Aorta (tissue), 5 donors: ENCODE measurements at places on chromosomes 11 and 22.

DNA sequence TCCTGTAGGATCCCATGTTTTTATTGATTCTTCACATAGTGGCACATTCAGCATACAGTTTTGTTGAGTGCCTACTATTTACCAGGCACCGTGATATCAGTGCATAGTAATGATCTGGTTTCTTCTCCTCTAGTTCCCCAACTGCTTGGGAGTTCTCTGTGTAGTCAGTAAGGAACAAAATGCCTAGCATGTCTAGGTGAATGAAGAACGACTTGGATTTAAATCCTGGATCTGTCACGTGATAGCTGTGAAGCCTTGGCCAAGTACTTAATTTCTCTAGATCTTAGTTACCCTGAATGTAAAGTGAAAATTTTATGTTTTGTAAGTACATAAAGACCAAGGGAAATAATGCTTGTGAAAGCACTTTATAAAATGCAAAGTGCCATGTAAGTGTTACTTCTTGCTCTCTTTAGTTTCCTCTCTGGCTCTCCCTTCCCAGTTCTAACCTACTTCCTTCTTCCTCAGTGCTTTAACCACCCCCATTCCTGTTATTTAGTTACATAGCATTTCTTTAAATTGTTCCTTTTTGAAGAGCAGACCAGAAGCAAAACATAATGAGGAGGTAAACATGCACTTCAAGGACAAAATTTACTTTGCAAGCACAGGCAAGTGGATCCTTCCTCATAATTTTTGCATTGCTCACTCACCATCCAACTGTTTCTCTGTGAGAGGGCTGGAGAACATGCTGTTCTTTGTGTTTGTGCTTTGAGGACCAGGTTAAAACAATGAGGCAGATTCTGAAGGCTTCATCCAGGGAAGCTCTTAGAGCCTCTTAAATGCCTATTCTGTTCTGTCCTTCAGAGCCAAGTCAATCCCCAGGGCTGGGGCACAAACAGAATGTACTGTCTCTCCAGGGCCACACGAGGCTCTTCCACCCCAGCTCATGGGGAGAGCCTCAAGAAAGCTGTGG lies 353.9 kb upstream of the TENM4 start:
- no peaks in the 10 kb centered on the region for H3K36me3 ChIP-seq
- H3K4me1 ChIP-seq: no peaks in the 10 kb centered on the region
- DNase-seq: no peak
- H3K27me3 ChIP-seq: no peaks in the 10 kb centered on the region

- no peak overlapping the region for H3K4me3 ChIP-seq
- H3K4me1 ChIP-seq: no peaks in the 10 kb centered on the region
- no peak for DNase-seq
- H3K27ac ChIP-seq: no peak overlapping the region
- H3K36me3 ChIP-seq: no peaks in the 10 kb centered on the region
Observed at GRCh38 chr22:36145881-36146280, 14.7 kb downstream of the APOL3 start.

- H3K36me3 ChIP-seq: no peaks in the 10 kb centered on the region
- H3K4me3 ChIP-seq: no peak overlapping the region
- peak overlapping the region; percentile 85 for H3K27ac ChIP-seq
- DNase-seq: peak; percentile 84
Observed at GRCh38 chr11:34250732-34251588, 106.8 kb downstream of the ABTB2 start.

GRCh38 chr22:33401291-33401690 lies 343.1 kb upstream of the SYN3 start:
- H3K4me3 ChIP-seq: no peak overlapping the region
- no peaks in the 10 kb centered on the region for H3K36me3 ChIP-seq
- no peaks in the 10 kb centered on the region for H3K4me1 ChIP-seq
- no peaks in the 10 kb centered on the region for H3K27me3 ChIP-seq
- DNase-seq: no peak

GRCh38 chr11:67023957-67024353 lies 1.0 kb downstream of the SYT12 start:
- no peaks in the 10 kb centered on the region for H3K36me3 ChIP-seq
- H3K27ac ChIP-seq: no peak overlapping the region
- no peaks in the 10 kb centered on the region for H3K4me1 ChIP-seq
- no peak overlapping the region for H3K4me3 ChIP-seq
- no peaks in the 10 kb centered on the region for H3K27me3 ChIP-seq

DNA sequence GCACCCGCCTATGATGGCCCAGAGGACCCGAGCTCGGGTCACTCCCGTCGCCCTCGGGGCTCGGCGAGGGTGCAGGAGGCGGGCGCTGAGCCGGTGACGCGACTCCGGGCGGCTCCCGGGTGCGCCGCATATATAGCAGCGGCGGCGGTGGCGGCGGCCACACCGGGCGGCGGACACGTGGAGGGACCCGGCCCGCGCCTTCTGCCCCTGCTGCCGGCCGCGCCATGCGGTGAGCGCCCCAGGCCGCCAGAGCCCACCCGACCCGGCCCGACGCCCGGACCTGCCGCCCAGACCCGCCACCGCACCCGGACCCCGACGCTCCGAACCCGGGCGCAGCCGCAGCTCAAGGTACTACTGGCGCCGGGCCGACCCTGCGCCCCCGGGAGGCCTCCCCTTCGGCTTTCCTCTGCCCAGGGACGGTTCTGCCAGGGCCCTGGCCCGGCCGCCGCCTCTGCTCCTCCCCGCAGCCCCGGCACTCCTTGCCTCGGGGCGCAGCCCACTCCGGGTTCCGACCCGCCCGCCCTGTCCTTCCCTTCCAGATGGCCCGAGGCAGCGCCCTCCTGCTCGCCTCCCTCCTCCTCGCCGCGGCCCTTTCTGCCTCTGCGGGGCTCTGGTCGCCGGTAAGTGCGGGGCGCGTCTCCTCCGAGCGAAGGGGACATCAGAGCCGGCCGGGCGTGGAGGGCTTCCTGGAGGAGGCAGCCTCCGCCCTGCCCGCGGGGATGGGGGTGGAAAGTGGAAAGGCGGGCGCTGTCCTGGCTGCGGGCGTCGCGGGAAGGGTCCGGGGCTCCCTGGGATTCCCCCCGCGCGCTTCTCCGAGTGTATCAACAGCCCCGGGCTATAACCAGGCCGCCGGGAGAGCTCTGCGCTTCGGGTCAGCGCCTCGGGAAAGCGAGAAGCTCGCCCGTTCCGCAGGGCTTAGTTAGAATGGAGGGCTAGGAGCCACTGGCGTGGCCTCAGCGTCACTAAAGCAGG lies at the start of gene GAL:
GAL (plus strand) TSS at position 160 of the 972 bp plus-strand sequence; CDS start at position 540, 380 bp downstream.
- H3K27me3 ChIP-seq: no peaks in the 10 kb centered on the region
- H3K36me3 ChIP-seq: no peaks in the 10 kb centered on the region
- H3K27ac ChIP-seq: no peak within 1 kb of the TSS
- peak within 1 kb of the TSS; percentile 4 for H3K4me3 ChIP-seq

DNA sequence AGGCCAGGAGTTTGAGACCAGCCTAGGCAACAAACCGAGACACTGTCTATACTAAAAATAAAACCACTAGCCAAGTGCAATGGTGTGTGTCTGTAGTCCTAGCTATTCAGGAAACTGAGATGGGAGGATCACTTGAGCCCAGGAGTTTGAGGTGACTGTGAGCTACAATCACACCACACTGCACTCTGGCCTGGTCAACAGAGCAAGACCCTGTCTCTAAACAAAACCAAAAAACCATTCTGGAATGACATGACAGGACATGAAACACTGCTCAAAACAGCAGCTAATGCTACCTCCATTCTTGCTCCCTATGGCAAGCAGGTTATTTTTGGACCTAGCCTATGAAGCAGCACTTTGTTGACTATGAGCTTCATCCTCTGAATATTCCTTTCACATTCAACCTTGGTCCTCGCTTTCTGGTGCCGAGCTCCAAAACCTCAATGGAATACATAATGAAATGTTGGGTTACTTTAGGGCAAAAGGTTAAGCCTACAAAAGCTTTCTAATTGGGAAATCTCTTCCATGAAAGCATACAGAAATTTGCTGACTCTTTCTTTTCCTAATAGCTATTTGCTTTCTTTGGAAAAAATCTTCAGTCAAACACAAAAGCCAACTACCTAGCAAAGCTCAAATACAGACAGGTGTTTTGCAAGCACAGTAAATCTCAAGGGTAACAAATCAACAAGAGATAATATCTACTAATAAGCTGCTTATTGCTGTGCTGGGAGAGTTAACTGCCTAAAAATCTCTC lies 21.1 kb downstream of the SIK3 start:
- no peak for DNase-seq
- H3K4me3 ChIP-seq: no peak overlapping the region
- no peaks in the 10 kb centered on the region for H3K36me3 ChIP-seq
- no peaks in the 10 kb centered on the region for H3K27me3 ChIP-seq

GRCh38 chr11:107018219-107018901 lies at the start of gene GUCY1A2:
GUCY1A2 (minus strand) TSS chr11:107018476; CDS start chr11:107018055, 421 bp downstream.
- no peaks in the 10 kb centered on the region for H3K36me3 ChIP-seq
- DNase-seq: peak; percentile 44
- H3K27ac ChIP-seq: no peak within 1 kb of the TSS
- no peaks in the 10 kb centered on the region for H3K27me3 ChIP-seq
- H3K4me3 ChIP-seq: peak within 1 kb of the TSS; percentile 41
- H3K4me1 ChIP-seq: no peaks in the 10 kb centered on the region

DNA sequence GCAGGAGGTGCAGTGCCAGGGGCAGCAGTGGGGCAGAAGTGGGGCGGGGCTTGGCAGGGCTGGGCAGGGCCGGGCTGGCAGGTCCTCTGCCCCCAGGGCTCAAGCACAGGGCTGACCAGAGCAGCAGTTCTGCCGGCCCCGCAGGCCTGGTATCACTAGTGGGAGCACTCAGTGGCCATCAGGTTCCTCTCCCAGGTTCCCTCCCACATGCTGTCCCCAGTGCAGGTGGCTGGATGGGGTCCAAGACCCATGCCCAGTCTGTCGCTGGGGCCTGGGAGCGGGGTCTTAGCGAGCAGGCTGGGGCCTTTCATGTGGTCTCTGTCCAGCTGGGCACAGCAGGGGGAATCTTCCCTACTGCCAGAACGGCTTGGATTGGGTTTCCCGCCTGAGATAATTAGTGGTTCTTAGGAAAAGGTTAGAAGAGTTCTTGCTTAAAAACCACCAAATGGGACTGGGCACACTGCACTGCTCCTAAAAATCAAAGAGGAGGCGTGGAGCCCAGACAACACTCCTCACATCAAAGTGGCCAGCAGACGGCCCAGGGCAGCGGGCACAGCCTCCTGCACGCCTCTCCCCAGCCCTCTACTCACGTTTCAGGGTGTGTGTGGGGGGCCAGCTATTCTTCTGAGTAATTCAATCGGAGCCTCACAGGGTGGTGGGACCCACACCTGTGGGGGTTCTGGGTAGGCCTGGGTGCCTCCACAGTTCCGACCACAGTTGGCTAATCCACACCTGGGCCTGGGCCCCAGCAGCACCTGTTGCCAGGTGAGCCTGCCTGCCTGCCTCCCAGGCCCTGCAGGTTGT lies 45.6 kb downstream of the TPCN2 start:
- H3K36me3 ChIP-seq: no peaks in the 10 kb centered on the region
- no peaks in the 10 kb centered on the region for H3K4me1 ChIP-seq
- no peaks in the 10 kb centered on the region for H3K27me3 ChIP-seq

GRCh38 chr11:97856666-97857065 lies 1164.1 kb upstream of the CNTN5 start:
- H3K27me3 ChIP-seq: no peaks in the 10 kb centered on the region
- H3K4me3 ChIP-seq: no peak overlapping the region
- H3K27ac ChIP-seq: no peak overlapping the region
- no peaks in the 10 kb centered on the region for H3K4me1 ChIP-seq
- H3K36me3 ChIP-seq: no peaks in the 10 kb centered on the region
- no peak for DNase-seq

DNA sequence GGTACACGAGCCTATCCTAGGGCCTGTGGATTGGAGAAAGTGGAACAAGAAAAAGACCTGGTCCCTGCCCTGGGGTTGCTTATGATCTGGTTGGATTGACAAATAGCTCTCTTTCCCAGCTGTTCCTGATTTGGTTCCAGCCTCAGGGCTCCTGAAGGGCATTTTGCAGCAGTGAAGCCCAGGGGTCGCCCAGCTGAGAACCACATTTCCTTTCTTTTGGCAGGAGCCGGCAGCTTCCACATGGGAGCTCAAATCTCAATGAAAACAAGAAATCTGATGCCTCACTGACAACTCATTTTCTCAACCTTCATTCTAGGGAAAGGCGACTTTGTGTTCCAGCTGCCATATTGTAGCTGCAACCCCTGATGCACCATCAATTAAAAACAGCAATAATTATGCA lies 140.6 kb upstream of the CADM1 start:
- no peak overlapping the region for H3K4me3 ChIP-seq
- H3K4me1 ChIP-seq: no peaks in the 10 kb centered on the region
- DNase-seq: no peak
- no peaks in the 10 kb centered on the region for H3K36me3 ChIP-seq

DNA sequence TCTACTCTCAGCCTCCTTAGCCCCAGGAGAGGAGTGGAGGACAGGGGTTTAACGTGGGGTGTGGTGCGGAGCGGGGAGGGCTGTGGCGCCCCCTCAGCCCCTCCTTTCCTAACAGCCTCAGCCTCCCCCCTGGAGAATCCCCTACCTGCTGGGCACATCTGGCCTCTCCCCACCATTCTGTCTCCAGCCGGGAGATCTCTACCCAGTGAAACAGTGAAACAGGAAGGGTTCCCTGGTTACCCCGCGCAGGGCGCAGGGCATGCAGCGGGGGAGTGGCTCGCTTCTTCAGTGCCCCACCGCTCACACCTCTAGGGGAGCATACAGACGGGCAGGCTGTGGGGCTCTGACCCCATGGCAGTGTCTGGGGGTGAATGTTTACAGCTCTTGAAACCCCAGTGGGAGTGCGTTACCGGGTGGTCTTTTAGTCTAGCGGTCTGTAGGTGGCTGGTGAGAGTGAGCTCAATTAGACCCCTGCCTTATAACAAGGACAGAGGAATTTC lies 54.7 kb upstream of the CCDC188 start:
- H3K27me3 ChIP-seq: no peaks in the 10 kb centered on the region
- no peak for DNase-seq
- H3K36me3 ChIP-seq: no peaks in the 10 kb centered on the region

DNA sequence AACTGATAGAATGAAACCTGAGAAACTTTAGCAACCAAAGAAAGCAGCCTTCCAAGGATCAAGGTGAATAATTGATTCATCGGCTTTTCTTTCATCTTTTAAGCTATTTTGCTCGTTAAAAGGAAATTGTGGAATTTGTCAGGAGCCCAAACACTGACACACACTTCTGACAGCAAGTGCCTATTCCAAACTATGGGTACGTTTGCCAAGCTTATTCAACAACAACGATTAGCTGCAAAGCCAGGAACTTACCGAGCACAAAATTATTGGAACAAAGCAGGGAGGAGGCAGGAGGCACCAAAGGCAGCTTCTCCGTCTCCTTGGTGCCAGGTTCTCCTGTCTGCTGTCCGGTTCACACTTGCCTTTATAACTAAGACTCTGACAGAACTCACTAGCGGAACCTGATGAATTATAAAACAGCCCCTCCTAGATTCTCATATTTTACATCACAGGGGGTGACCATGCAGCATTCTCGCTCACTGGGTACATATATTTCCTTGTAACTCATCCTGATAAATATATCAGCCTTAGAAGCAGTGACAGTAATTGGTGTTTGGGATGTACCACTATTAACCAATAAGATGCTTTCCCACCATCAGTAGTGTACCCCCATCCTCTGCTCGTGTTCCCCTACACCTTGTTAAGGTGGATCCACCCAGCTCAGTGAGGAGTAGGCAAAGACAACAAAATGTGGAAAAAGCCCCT lies 395.9 kb upstream of the CCDC90B start:
- no peaks in the 10 kb centered on the region for H3K36me3 ChIP-seq
- H3K27me3 ChIP-seq: no peaks in the 10 kb centered on the region
- no peak for DNase-seq
- no peak overlapping the region for H3K4me3 ChIP-seq
